ENCODE measurements at places on chromosomes 4 and X.
A peak's percentile ranks its signal among the peaks of the same experiment; 100 is the strongest.

DNA sequence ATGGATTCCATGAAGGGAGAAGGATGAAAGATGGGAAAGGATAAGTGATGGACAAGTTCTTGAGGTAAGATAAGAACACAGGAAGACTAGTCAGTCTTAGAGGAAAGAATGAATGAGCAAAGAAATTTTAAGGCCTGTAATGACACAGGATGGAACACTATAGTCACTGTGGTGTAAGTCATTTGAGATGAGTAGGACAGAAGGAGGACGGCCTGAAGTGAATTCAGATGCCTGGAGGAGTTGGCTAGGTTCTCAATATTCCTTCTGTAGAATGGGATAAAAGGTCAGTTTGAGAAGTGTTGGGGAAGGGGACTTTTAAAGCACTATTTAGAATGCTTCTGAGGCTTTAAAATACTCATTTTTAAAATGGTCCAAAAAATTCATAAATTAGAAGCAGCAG is 3.9 kb downstream of the MSMO1 start:
- no peak for DNase-seq

- DNase-seq: no peak
These were observed 17.7 kb downstream of the IQSEC2 start for GRCh38 chrX:53263597-53264094.

- no peak for DNase-seq
These were observed 15.6 kb upstream of the CWH43 start for GRCh38 chr4:48970471-48970921.

DNA sequence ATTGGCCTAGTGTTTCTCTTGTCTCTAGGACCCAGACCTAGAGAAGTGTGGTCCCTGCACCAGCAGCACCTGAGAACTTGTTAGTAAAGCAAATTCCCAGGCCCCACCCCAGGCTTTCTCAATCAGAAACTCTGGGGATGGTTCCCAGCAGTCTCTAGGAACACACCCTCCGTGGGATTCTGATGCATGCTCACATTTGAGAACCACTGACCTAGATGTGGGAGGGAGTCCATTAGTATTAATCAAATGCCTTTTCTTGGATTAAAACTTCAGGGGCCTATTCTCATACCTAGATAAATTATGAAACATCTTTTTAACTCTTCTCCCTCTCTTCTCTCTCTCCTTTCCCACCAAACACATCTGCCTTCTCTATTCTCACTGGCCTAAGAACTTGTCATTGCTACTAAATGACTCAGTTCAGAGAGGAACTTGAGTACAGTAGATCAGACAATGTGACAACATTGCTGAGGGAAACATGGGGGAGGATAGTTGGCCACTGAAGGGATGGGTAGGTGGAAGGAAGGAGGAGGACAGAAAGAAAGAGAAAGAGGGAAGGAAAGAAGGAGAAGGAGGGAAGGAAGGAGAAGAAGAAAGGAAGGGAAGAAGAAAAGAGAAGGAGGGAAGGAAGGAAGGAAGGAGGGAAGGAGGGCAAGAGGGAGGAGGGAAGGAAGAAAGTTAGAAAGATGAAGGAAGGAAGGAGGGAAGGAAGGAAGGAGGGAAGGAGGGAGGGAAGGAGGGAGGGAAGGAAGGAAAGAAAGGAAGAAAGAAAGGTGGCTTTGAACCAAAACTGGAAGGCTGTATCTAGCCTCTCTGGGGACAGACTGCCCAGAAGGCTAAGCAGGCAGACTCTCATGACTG is 132.7 kb upstream of the MAP3K15 start:
- no peak for DNase-seq

DNA sequence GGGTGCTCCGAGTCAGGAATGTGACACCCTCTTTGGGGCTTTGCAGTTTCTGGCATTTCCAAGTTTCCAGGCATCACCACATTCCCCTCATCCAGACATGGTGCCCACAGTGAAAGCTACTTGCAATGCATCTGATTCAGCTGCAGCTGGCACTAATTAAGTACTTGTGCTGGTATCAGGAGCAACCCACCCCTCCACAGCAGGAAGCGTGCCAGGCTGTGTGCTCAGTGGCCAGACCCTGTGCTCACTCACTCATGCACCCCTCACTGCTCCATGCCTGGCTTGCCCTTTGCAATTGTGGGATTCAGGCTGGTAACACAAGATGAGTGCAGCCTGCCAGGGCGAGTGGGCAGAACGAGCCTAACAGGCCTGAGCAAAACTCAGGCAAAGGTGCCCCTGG is 271.2 kb downstream of the EPHA5 start:
- no peak for DNase-seq

- DNase-seq: no peak
These were observed 107.6 kb upstream of the PACRGL start for GRCh38 chr4:20592663-20593062.

DNA sequence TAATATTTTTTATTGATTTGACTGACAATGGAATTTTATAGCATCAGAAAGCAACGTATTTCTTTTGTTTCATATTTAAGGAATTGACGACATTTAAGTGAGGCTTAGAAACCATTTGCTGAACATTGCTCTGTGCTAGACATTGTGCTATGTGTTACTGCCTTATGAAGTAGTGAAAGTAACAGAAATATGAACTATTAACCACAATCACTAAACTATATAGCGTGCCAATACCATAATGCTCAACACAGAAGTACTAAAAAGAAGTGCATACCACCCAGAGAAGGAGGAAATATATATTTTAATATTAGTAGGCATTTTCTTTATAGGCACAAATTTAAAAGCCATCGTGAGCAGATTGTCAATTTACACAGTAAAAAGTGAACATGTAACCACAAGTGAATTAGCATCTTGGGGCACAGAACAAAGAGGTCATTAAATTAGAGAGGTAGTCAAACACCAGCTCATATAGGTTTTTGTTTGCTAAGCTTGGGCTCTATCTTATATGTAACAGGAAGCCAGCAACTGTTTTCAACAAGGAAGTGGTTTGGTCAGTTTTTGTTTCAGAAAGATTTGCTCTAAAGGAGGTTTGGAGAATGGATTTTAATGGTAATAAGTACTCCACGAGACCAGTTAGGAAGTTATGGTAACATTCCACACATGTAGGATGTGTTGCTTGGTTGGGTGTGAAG is 270.7 kb downstream of the GRXCR1 start:
- DNase-seq: peak; percentile 11

DNA sequence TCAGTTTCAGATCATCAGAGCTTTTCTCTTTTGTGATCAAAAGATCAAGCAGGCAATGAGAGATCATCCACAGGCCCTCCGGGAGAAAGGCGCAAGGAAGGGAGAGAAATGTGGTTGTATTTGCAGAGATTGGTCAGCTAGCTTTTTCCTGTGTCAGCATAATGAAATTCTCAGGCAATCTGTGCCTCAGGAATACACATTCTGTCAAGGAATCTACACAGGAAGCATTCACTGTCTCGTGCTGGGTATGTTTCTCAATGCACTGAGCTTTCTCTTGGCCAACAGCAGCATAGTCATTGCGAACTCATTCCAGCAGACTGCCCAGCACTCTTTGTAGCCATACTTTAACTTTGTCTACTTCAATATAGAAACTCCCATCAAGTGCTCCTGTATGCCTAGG is 413.7 kb downstream of the PPP3CA start:
- no peak for DNase-seq

DNA sequence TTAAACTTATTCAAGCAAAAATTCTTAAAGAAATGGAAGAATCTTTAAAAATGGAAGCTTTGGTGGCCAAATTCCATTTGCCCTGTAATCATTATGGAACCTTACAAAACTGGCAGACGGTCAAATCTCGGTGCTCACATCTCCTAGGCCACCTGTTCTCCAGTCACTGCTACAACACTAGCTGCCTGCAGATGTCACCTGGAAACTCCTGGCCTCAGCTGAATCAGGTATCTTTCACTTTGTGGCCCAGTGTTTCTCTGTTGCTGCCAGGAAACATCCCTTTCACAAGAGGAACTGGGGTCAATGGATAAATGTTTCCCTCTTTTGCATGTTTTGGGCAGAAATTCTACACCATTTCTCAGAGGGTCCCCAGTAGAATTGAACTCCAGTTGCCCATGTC is 4.2 kb upstream of the CXCL3 start:
- no peak for DNase-seq

GRCh38 chr4:41658163-41658562 is 90.4 kb downstream of the PHOX2B start:
- DNase-seq: no peak

- DNase-seq: no peak
These were observed 944.4 kb upstream of the GRID2 start for GRCh38 chr4:91359041-91360031.

GRCh38 chr4:65311120-65311519 is 359.2 kb downstream of the EPHA5 start:
- no peak for DNase-seq

- no peak for DNase-seq
These were observed 110.8 kb downstream of the AFF1 start for GRCh38 chr4:87045659-87046058.

DNA sequence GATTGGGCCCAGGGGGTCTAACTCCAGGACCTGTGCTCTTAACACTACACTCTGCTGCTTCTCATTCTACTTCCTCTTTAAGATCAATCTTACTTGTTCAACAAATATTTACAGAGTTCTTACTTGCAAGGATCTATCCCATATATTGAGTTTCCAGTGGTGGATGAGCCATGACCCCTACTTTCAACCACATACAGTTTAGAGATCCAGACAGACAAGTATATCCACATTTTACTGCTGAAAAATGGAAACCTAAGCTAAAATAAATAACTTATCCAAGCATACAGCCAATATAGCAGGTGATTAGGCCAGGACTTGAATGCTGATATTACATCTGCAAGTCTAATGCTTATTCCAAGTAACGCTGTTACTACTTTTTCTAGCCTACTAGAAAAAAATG is 18.7 kb downstream of the TMEM150C start:
- DNase-seq: no peak

GRCh38 chr4:11297201-11297600 is 131.5 kb downstream of the HS3ST1 start:
- DNase-seq: no peak

DNA sequence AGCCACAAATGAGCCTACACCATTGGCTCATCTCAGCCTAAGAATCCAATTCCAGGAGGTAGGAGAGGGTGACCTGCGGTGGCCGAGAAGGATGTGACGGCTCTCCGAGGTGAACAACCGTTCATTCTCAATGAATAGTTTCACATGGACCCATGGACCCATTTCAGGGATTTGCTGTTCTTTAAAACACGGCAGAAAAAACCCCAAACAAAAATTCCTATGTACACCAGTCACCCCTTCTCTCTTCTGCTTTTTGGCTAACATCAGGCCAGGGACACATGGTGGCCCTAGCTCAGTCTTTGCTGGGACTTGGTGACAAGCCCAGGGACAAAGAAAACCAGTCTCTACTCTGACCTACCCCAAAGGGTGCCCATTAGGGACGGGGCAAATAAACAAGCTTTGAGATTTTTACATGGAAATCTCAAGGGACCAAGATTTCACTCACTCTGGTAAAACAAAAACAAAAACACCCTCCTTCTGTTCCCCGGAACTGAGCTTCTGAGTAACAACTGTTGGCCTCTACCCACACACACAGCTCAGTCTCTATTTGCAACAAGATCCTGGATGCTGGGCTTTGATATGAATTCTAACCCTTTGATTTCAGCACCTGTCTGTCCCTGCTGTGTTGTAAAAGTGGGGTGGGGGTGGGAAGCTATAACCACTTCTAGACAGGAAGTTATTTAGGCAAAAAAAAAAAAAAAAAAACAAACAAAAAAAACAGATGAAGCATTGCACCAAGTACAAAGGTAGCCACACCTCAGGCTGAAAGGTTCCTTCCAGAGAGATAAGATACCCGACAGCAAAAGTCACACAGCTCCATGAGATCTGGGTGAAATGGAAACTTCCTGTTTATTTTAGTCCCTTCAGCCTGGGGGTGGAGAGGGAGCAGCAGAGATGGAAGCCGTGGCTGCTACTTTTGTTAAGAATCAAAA is 49.0 kb downstream of the DDX3X start:
- no peak for DNase-seq

DNA sequence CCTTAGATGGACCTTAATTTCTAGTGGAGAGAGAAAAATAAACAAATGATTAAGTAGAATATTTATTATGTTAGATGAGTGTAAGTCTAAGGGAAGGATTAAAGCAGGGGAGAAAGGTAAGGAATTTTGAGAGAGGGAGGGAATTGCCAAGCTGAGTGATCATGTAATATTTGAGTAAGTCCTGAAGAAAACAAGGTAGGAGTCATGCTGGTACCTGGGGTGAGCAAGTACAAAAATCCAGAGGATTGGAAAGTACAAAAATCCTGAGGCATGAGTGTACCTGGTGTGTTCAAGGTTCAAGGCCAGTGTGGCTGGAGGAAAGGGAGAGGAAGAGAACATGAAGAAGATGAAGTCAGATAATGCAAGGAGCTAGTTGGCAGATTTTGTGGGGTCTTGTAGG is 87.2 kb upstream of the MYOZ2 start:
- DNase-seq: no peak

DNA sequence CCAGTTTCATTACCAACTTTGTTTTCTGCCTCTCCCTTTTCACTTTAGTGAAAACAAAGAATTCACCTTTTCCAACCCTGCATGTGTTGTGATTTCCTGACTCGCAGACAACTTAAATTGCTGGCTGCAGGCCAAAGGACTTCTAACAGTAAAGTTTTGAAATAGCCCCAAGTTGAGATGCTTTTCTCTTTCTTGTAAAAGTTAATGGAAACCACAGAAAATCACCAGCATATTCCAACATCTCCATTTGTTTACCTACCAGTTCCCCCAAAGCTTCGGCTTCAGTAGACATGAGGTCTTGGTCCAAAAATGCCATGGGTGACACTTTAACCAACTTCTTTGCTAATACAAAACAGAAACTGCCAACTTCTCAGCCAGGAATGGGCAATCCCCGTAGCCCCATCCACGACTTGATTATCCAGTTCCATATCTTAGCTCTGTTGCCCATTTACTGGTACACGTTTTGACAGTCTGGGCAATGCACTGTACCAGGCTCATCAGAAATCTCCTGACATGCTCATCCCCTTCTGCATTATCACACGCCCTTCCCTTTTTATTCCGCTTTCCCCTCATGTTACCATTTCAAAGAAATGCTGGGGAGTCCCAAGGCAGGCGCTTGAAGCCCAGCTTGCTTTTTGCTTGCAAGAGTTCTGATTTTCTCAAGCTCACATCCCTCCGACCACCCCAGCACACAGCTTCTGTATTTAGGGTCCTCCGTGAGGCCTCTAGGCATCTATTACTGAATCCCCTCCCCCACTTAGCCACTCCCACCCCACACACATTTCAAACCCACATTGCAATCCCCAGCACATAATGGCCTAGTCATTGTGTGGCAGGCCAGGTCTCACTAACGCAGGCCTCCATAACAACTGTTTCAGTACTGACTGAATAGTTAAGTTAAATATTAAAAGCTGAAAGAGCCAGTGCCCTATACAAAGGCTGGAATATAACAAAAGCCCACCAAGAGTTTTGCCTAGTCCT is 137.9 kb upstream of the S100G start:
- no peak for DNase-seq

DNA sequence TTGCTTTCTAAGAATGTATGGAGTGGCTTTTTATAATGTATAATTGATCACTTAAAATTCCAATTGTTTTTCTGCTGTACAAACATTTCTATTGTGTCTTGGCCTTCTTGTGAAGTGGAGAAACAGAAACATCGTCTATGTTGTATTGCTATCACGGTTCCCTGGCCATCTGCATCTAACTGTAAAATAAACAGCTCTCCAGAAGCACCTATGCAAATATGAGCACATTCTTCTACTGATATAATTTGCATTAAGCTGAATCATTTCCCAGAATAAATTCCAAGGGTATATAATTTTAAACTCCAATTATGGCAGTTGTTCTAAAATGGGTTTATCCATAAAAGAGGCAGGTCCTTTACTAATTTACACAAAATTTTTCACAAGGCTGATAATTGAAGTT is 261.6 kb upstream of the STS start:
- DNase-seq: no peak

- peak; percentile 41 for DNase-seq
These were observed 759 bp upstream of the TBC1D1 start for GRCh38 chr4:37889849-37890800.

Data from immature natural killer cell (primary cell).